ENCODE measurements at places on chromosomes 12 and 14.

GRCh38 chr12:119661882-119662281 is 6.1 kb upstream of the PRKAB1 start:
- no peak for DNase-seq

GRCh38 chr12:122072031-122072970 is 6.3 kb upstream of the MLXIP start:
- no peak for DNase-seq

DNA sequence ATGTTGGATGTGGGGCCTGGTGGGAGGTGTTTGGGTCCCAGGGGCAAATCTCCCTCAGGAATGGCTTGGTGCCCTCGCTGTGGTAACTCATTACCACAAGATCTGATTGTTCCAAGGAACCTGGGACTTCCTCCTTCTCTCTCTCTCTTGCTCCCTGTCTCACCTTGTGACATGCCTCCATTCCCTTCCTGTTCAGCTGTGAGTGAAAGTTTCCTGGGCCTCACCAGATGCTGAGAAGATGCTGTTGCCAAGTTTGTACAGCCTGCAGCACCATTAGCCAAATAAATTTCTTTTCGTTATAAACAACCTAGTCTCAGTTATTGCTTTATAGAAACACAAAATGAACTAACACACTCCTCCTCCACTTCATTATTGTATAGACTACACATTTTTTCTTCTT is 759.8 kb upstream of the MDGA2 start:
- DNase-seq, result no peak

DNA sequence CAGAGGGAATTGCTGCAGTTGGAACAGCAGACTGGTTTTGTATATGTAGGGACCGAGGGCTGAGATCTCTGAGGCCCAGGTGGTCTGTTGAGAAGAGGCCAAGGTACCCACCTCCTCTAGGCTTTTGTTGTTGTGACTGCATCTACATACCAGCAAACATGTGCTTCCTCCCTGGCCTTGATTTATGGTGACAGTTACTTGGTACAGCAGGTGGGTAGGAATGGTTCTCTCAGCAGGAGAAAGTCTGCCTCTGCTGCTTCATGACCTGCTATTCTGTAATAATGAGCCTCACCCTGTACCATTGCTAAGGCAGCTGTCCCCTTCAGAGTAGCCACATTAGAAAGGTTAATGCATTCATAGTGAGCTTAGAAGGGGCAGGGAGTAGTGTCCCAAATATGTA is 196.7 kb upstream of the PELI2 start:
- no peak for DNase-seq

DNA sequence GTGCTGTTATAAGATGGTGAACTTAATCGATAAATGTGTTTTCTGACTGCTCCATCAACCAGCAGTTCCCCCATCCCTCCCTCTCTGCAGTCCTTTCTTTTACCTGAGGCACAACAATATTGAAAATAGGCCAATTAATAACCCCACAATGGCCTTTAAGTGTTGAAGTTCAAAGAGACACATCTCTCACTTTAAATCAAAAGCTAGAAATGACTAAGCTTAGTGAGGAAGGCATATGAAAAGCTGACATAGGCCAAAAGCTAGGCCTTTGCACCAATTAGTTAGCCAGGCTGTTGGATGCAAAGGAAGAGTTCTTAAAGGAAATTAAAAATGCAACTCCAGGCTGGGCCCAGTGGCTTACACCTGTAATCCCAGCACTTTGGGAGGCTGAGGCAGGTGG is 43.7 kb downstream of the SAV1 start:
- no peak for DNase-seq

GRCh38 chr12:47863985-47864384 is 40.8 kb downstream of the VDR start:
- DNase-seq, result no peak

DNA sequence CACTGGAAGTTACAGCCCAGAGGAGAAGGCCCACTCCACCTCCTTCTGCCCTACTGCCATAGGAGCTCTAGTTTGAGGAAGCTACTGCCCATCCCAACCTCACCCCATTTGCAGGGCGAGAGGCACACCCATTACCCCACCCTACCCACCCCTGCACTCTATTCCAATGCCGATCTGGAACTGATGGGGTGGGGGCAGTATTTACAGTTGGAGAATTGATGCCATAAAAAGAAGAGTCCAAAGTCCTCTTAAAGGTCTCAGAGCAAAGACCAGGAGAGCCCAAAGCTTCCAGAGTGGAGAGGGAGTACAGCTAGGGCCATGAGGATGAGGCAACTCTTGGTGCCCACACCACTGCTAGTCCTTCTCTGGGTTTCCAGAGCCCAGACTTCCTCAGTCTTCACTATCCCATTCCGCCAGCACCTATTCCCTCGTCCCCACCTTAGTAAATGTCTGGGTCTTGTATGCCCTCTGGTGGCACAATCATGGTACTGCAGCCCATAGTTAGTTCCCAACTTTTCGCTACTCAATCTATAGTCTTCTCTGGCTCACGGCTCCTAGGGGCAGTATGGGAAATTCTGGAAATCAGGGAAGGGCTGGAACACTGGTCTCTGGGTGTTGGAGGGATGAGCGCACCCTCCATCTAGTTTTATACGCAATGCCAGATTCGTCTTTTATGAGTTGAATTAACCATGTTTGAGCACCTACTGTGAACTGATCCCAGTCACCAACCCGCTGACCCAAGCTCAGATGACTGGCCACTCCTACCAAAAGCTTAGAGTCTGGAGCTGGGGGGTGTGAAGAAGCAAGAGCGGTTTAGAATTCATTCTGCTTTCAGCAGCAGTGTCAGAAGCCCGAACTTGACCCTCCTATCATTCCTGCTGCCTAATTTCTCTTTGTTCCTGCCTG is 6.9 kb upstream of the ADCY6 start:
- DNase-seq, result no peak

- no peak for DNase-seq
These were observed 703.1 kb upstream of the MDGA2 start for GRCh38 chr14:48378541-48378940.

GRCh38 chr12:92593734-92594402 is 108.9 kb upstream of the PLEKHG7 start:
- peak; percentile 62 for DNase-seq

GRCh38 chr12:93784339-93785086 is 107.3 kb downstream of the CRADD start:
- DNase-seq, result no peak

GRCh38 chr12:121822393-121823100 is 18.7 kb downstream of the SETD1B start:
- no peak for DNase-seq

- no peak for DNase-seq
These were observed 209.1 kb downstream of the PAX9 start for GRCh38 chr14:36870776-36871175.

- no peak for DNase-seq
These were observed 2.2 kb downstream of the GABARAPL1 start for GRCh38 chr12:10214895-10215267.

- no peak for DNase-seq
These were observed 42.1 kb downstream of the KDM2B start for GRCh38 chr12:121538699-121539061.

- DNase-seq, result no peak
These were observed 1.5 kb upstream of the GALNT6 start for GRCh38 chr12:51392556-51393237.

GRCh38 chr12:46265102-46265501 is 3.7 kb downstream of the SLC38A1 start:
- DNase-seq, result no peak

GRCh38 chr12:104555648-104556047 is 98.9 kb downstream of the CHST11 start:
- no peak for DNase-seq

DNA sequence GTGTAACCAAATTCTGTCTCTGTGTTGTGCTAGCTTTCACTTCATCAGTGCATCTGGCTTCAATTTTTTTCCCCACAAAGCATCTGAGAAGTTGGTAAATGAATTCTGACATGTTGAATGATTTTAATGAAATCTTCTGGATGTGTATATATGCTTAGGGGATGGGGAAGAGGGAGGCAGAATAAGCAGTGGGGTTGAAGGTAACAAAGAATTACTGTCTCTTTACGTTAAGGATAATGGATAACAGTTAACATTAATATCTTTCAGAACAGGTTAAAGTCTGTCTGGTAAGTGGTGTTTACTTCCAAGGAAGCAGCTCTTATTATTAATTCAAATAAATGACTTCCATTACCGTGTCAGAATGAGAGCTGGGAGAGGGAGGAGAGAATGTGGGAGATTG is 261.7 kb downstream of the ERC1 start:
- no peak for DNase-seq

DNA sequence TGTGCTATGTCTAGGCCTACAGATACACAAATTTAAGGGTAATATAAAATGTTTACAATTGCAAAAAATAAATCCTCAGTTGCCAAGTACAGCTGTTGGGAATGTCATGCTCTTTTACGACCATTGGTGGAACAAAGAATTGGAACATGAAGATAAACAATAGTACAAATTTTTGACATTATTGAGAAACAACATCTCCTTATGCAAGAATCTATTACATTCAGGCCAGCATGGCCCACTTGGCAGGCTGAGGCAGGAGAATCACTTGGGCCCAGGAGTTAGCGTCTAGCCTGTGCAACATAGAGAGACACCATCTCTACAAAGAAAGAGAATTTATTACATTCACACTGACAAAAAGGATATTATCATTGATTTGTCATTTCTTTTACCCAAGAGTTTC is 135.9 kb upstream of the NTF3 start:
- DNase-seq, result no peak

DNA sequence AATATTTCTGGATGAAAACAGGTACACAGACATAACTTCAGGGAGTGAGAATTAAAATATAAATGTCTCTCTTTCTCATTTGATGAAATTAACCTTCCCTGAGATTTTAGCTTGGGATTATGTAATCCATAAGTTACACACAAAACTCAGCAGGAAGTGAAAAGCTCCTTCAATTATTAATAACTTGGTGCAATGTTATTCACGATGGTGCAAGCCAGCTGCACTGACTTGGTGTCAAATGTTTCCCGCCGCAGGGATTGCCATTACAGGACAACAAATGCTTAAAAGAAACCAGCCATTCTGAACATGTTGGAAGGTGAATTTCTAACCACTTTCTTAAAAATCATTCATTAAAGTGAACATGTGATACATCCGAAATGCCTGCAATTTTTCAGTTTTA is 250.4 kb downstream of the FOXN3 start:
- DNase-seq, result no peak

GRCh38 chr14:88616697-88617096 is 53.9 kb downstream of the ZC3H14 start:
- no peak for DNase-seq

GRCh38 chr14:47422191-47422590 is 253.2 kb downstream of the MDGA2 start:
- no peak for DNase-seq

DNA sequence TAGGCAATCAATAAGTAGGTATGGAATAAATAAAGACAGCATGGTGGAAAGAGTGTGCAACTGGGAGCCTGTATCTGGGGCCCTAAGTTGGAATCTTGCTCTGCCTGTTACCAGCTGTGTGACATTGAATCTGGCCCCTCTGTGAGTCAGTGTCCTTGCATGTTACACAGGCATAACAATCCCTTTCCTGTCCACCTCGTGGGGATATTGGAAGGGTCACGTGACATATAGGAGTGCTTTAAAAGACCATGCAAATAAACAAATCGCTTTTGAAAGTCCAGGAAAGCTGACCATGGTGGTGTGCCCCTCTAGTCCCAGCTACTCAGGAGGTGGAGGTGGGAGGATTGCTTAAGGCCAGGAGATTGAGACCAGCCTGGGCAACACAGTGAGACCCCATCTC is 51.1 kb upstream of the VRK1 start:
- DNase-seq, result no peak

GRCh38 chr14:25048170-25049016 is 1.6 kb downstream of the STXBP6 start:
- no peak for DNase-seq

GRCh38 chr12:57522887-57523705 is 472 bp downstream of the MBD6 start:
- DNase-seq, result peak; percentile 38

GRCh38 chr14:32211068-32211404 is 8.0 kb upstream of the RNU6-8 start:
- no peak for DNase-seq

- no peak for DNase-seq
These were observed 1.6 kb downstream of the CMKLR1 start for GRCh38 chr12:108337235-108338223.

- no peak for DNase-seq
These were observed 108.7 kb downstream of the BTG1 start for GRCh38 chr12:92036771-92037453.

- no peak for DNase-seq
These were observed 48.5 kb upstream of the RIMBP2 start for GRCh38 chr12:130764475-130765185.

DNA sequence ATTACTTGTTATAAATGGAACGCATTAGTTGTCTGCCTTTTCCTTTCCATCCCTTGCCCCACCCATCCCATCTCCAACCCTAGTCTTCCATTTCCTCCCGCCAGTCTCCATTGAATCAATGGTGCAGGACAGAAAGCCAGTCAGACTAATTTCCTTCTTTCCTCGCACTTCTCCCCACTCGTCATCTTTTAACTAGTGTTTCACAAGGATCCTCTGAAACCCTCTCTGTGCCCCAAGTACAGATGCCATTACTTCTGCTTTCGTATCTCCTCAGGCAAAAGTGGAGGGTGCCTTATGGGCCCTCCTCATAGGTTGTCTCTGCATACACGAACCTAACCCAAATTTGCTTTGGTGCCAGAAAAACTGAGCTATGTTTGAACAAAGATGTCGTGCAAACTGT is 4.2 kb downstream of the DAZAP2 start:
- no peak for DNase-seq

GRCh38 chr14:105351920-105352851 is 37.6 kb downstream of the PACS2 start:
- DNase-seq, result peak; percentile 72

DNA sequence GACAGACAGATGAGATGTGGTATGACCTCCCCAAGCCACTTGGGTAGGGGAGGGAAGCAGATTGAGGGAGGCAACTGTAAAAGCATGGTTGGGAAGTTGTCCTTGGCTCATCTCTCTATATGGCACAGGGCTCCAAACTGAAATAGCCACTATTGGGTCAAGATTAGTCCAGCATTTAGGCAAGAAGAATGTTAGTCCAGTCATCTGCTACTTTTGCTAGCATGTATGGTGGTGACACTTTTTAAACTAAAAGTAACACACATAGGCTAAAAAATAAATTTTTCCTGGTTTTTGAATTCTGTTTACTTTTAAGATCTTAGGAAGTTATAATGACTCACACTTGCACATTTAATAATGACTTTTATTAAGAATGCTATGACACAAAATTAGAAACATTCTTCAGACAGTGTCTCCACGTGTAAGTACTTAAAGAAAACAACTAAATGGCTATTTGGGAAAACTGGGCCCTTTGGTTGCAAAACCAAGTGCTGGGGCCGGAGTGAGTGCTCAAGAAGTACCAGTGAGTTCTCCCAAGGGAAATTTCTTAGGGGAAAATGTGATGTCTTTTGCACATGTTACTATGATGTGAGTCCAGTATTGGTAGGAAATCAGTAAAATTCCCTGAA is 179.1 kb upstream of the HIF1A start:
- no peak for DNase-seq
